ENCODE measurements at places on chromosomes 2 and 18.

GRCh38 chr2:199797431-199798403, 53.3 kb downstream of the FTCDNL1 start:
- no peak for DNase-seq
- H3K4me1 ChIP-seq: no peaks in the 10 kb centered on the region
- H3K4me3 ChIP-seq: no peak overlapping the region
- no peaks in the 10 kb centered on the region for H3K27me3 ChIP-seq
- H3K27ac ChIP-seq: no peak overlapping the region

GRCh38 chr2:237885931-237886684, 26.7 kb downstream of the RAMP1 start:
- no peak for DNase-seq
- peaks cover 2% of the 10 kb centered on the region for H3K27me3 ChIP-seq
- H3K4me1 ChIP-seq: peaks cover 2% of the 10 kb centered on the region
- H3K27ac ChIP-seq: no peak overlapping the region

- no peak for DNase-seq
- no peak overlapping the region for H3K27ac ChIP-seq
These were observed 1027.7 kb downstream of the TMEM182 start for GRCh38 chr2:103789381-103790095.

GRCh38 chr2:75489721-75490120, 71.0 kb downstream of the EVA1A start:
- no peaks in the 10 kb centered on the region for H3K4me1 ChIP-seq
- H3K4me3 ChIP-seq: no peak overlapping the region
- no peak overlapping the region for H3K27ac ChIP-seq
- peaks cover 12% of the 10 kb centered on the region for H3K27me3 ChIP-seq
- DNase-seq: no peak

DNA sequence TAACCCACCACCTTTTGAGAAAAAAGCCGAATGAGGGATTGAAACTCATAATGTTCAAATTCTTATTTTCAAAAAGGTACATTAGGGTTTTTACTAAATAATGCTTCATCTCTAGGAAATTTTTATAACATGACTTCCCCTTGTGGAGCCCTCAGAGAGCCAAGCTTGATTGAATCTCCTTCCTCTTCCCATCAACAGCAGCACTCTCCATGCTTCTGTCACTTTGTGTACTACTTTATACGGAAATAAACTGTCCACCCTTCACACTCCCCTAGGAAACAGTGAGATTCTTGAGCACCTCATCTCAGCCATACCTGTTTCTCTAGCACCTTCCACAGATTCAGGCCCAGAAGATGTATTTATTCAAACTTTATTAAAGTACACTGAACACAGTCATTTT, 51.8 kb downstream of the TFPI start:
- H3K36me3 ChIP-seq: no peaks in the 10 kb centered on the region
- no peak overlapping the region for H3K27ac ChIP-seq
- H3K4me1 ChIP-seq: no peaks in the 10 kb centered on the region
- no peak for DNase-seq
- H3K4me3 ChIP-seq: no peak overlapping the region
- H3K27me3 ChIP-seq: no peaks in the 10 kb centered on the region

DNA sequence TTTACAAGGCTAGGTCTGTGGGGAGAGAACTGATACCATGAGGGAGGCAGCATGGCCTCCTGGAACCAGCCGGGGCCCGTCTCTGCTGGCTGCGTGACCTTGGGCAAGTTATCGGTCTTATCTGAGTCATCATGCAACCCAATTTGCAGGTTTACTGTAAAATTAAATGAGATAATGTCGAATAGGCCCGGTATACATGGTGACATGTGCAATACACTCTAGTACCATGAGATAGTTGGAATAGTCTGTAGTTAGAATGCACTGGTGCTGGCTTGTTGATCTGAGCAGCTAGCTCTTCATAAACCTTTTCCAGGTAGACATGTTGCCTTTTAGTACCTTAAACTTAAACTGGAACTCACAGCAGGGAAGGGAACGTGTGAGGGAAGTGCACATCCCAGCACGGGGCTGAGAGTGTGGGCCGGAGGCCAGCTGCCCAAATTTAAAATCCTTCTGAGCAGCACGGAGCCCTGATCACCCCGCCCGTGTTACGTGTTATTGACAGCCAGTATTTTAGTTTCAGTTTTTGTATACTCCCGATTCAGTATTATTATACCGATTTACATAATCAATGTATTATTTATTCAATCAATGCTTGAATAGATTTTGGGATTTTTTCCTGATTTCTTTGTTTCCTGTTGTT, 72.4 kb upstream of the HS6ST1 start:
- no peak overlapping the region for H3K4me3 ChIP-seq
- no peaks in the 10 kb centered on the region for H3K27me3 ChIP-seq
- no peak overlapping the region for H3K27ac ChIP-seq
- H3K4me1 ChIP-seq: no peaks in the 10 kb centered on the region

DNA sequence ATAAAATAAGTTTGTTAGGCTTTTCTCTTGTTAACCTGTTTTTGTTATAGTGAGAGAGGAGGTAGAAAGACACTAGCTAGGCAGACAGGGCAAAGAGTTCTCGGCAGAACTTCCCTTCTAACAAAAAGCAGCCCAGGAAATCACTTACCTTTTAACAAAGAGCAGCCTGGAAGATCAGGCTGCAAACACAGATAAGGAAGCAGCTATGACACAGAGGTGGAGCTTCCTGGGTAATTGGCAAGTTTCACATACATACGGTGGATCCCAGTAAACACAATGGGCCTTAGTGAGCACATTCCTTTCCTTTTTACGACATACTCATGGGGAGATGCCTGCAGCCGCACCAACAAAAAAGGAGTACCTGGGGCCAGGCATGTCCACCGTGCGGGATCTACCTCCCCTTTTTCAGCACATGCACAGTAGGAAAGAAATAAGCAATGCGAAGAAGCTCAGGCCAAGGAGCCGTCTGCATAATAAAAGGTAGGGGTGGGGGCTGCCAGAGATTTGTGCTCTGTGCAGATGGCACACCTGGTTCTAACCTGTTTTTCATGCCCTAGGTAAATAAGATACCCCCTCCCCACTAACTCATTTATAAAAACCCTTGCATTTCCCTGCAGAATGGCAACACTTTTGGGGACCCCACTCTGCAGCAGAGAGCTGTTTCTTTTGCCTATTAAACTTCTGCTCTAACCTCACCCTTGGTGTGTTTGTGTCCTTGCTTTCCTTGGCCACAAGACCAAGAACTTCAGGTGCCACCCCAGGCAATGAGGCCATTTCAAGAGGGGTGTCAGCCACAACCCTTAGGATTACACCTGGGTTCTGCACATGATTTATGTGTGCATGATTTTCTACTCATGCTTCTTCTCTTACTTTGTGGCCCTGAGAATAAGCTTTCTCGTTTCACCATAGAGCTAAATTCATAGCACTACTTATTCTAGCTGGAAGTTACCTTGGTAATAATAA, 26.5 kb downstream of the MDH1 start:
- H3K27ac ChIP-seq: no peak overlapping the region
- no peak overlapping the region for H3K4me3 ChIP-seq
- no peaks in the 10 kb centered on the region for H3K36me3 ChIP-seq
- H3K4me1 ChIP-seq: no peaks in the 10 kb centered on the region
- peaks cover 4% of the 10 kb centered on the region for H3K27me3 ChIP-seq

GRCh38 chr2:2564300-2565078, 233.4 kb upstream of the MYT1L start:
- H3K27me3 ChIP-seq: peaks cover 4% of the 10 kb centered on the region
- no peaks in the 10 kb centered on the region for H3K4me1 ChIP-seq
- no peak for DNase-seq
- H3K4me3 ChIP-seq: no peak overlapping the region
- no peaks in the 10 kb centered on the region for H3K36me3 ChIP-seq

- H3K4me3 ChIP-seq: no peak overlapping the region
- H3K27me3 ChIP-seq: peaks cover 5% of the 10 kb centered on the region
- DNase-seq: no peak
- H3K36me3 ChIP-seq: peaks cover 2% of the 10 kb centered on the region
- peaks cover 2% of the 10 kb centered on the region for H3K4me1 ChIP-seq
These were observed 98.9 kb upstream of the PMAIP1 start for GRCh38 chr18:59800897-59801296.

DNA sequence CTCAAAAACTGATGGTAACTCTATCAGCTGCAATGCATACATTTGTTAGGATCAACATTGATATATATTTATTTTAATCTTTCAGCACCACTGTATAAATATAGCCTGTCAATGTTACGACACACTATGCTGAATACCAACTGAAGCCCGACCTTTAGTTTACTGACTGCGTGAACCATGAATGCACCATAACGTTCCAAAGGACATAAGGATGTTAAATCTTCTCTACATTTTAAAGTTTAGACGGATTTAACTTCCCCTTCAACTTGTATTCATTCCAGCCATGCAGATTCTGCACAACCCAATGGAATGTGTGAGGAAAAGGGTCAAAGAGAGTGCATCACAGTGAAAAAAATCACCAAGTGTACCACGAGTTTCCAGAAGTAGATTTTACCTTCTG, 489.5 kb downstream of the IRS1 start:
- H3K4me1 ChIP-seq: no peaks in the 10 kb centered on the region
- no peak for DNase-seq
- no peak overlapping the region for H3K4me3 ChIP-seq
- H3K27ac ChIP-seq: no peak overlapping the region
- H3K27me3 ChIP-seq: no peaks in the 10 kb centered on the region

DNA sequence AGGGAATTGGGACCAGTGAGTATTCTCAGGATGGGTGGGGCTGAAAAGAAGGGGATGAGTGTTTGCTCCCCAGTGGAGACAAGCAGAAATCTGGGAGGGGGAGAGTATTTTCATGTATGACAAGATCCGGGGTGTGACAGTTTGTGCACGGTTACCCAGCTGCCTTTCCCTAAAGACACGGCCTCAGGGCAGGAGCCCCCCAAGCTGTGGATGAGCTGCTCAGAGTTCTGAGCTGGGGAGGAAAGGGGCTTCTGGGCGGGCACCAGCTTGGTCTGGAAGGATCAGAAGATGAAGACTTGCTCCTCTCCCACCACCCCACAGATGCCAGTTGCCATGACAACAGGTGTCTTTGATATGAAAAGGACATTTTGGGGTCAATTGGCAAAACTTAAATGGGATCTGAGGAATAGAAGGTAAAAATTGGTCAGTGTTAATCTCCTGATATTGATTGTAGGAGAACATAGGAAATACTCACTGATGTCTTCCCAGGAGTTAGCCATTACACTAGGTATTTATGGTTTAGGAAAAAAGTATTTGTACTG, 29.2 kb downstream of the ZCCHC2 start:
- H3K27ac ChIP-seq: no peak overlapping the region
- no peaks in the 10 kb centered on the region for H3K27me3 ChIP-seq
- DNase-seq: no peak

DNA sequence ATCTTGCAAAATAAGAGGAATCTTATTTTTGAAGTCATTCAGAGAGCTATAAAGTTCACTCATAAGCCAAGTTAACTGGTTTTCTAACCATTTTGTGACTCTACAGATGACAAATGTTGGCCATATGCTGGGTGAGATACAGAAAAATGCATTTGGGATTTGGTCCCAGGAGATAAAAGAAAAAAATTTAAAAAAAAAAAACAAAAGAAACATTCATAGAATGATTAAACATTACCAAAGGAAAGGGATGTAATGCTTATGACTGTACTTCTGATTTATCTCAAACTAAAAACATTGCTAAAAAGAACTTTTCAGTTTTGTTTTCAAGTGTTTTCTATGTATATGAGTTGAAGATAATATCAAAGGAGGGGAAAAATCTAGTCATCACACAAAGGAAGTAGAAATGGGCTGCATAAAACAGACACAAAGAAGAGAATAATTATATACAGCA, 43.1 kb downstream of the PELI1 start:
- H3K4me1 ChIP-seq: peaks cover 30% of the 10 kb centered on the region
- H3K27me3 ChIP-seq: no peaks in the 10 kb centered on the region
- no peak for DNase-seq
- peak overlapping the region; percentile 79 for H3K27ac ChIP-seq
- H3K36me3 ChIP-seq: peaks cover 33% of the 10 kb centered on the region

- H3K36me3 ChIP-seq: no peaks in the 10 kb centered on the region
- H3K4me1 ChIP-seq: no peaks in the 10 kb centered on the region
- H3K27me3 ChIP-seq: peaks cover 8% of the 10 kb centered on the region
- no peak overlapping the region for H3K27ac ChIP-seq
- H3K4me3 ChIP-seq: no peak overlapping the region
These were observed 100.1 kb downstream of the EVA1A start for GRCh38 chr2:75460630-75461029.

DNA sequence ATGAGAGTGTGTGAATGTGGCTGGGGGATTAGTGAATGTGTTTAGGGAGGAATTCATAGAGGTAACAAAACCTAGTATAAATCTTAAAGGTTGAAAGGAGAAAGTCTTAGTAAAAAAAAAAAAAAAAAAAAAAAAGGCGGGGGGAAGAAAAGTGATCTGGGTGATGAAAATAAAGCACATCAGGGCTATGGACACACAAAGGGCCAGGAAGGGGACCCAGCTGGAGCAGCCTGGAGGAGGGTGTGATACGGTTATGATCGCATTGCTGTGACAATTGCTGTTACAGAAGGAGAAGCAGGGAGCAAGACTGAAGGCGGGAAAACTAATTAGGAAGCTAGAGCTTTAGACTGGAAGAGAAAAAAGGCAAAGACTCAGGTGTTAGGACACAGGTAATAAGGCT, 85.4 kb downstream of the DLGAP1 start:
- H3K4me1 ChIP-seq: no peaks in the 10 kb centered on the region
- no peak overlapping the region for H3K27ac ChIP-seq
- H3K4me3 ChIP-seq: no peak overlapping the region

GRCh38 chr2:198966269-198966668, 491.5 kb downstream of the SATB2 start:
- no peak for DNase-seq
- H3K4me1 ChIP-seq: no peaks in the 10 kb centered on the region
- no peaks in the 10 kb centered on the region for H3K27me3 ChIP-seq
- no peak overlapping the region for H3K27ac ChIP-seq
- no peaks in the 10 kb centered on the region for H3K36me3 ChIP-seq

GRCh38 chr2:196384729-196385128, 213.4 kb upstream of the STK17B start:
- no peaks in the 10 kb centered on the region for H3K36me3 ChIP-seq
- peaks cover 3% of the 10 kb centered on the region for H3K27me3 ChIP-seq
- no peak for DNase-seq
- no peaks in the 10 kb centered on the region for H3K4me1 ChIP-seq
- no peak overlapping the region for H3K27ac ChIP-seq

- no peaks in the 10 kb centered on the region for H3K36me3 ChIP-seq
- H3K27ac ChIP-seq: peak overlapping the region; percentile 95
- peaks cover 44% of the 10 kb centered on the region for H3K4me1 ChIP-seq
- peak overlapping the region; percentile 94 for H3K4me3 ChIP-seq
- DNase-seq: peak; percentile 14
- no peaks in the 10 kb centered on the region for H3K27me3 ChIP-seq
These were observed 1.3 kb downstream of the DUSP2 start for GRCh38 chr2:96143848-96144480.

DNA sequence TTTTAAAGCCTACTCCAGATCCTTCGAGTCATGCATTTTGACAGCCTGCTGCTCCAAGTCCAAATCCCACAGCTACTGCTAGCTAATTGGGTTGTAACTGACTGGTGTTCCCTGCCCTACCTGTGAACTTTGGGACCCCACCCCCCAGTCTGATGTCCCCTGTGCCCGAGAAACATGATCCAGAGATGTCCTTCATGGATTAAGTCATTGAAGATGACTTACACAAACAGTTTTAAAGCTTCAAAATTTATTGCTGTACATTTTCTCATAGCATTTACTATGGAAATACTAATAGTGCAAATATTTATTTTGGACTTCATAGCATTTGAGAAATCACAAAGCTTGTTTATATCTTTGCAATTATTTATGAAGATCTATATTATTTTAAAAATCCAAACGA, 73.1 kb downstream of the MBD2 start:
- peaks cover 5% of the 10 kb centered on the region for H3K4me1 ChIP-seq
- no peak overlapping the region for H3K27ac ChIP-seq
- no peaks in the 10 kb centered on the region for H3K27me3 ChIP-seq
- H3K36me3 ChIP-seq: peaks cover 30% of the 10 kb centered on the region

- H3K4me3 ChIP-seq: no peak overlapping the region
- H3K4me1 ChIP-seq: peaks cover 4% of the 10 kb centered on the region
- H3K36me3 ChIP-seq: no peaks in the 10 kb centered on the region
- H3K27me3 ChIP-seq: peaks cover 11% of the 10 kb centered on the region
These were observed 40.0 kb downstream of the CPO start for GRCh38 chr2:206979365-206979764.

Measured in memory B cell (primary cell).